ENCODE measurements at places on chromosomes 7 and 10.

GRCh38 chr10:51802030-51802429 lies 102.6 kb upstream of the CSTF2T start:
- DNase-seq = no peak

- no peak for DNase-seq
These were observed 77.5 kb downstream of the AFAP1L2 start for GRCh38 chr10:114326795-114327194.

GRCh38 chr10:80540136-80540535 lies 2.4 kb downstream of the SH2D4B start:
- no peak for DNase-seq

DNA sequence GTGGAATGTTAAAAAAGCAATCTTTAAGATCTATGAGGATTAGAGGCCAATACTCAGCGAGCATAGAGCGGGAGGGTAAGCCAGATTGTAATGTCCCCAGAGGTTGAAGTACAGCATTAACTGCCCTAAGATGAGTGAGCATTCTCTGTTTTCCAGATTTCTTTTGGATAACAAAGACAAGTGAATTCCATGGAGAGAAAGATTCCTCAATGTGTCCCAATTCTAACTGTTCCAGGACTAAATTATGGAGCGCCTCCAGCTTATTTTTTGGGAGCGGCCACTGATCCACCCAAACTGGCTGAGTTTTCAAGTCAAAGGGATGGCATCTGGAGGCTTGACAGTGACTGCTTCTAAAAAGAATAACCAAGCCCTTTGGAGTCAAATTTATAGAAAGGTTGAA lies 39.3 kb upstream of the AKR1C2 start:
- no peak for DNase-seq

DNA sequence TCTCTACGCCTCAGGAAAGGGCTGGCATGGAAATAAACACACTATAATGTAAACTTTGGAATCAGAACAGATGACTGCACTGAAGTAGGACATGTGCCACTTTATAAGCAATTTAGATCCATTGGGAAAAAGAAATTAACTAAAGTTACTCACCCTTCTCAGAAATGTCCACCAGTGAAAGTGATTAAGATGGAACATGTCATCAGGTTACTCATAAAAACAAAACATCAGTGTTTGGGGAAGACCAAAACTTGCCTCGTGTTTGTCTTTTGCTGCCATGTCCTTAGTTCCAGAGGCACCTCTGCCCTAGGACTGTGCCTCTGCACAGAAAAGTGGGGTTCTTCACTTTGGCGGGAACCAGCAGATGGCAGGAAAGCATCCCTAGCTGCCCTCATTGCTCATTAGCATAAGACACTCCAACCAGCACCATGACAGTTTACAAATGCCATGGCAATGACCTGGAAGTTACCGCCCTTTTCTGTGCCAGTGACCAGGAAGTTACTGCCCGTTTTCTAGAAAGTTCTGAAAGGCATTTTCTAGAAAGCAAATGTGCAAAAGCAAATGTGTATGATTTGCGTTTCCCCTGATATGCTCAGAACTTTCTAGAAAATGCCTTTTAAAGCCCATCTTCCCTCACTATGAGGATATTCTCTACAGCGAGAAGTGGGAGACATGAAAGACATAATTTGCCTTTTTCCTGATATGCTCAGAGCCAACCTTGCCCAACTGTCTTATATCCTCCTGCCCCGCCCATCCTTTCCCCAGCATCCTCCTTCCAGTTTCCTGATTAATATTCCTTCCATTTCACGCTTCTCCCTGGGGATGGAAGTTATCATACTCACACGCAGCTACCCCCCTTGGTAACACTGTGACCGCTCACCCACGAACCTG lies 258.2 kb downstream of the USP6NL start:
- no peak for DNase-seq

GRCh38 chr7:148445260-148446044 lies 145.1 kb upstream of the C7orf33 start:
- DNase-seq = no peak

GRCh38 chr10:806451-807162 lies 117.1 kb upstream of the DIP2C start:
- no peak for DNase-seq

Measured in transverse colon (tissue), 4 donors.